ENCODE measurements at places on chromosomes 1 and 21.

GRCh38 chr1:172699695-172700227 is 40.9 kb downstream of the FASLG start:
- H3K4me1 ChIP-seq = no peaks in the 10 kb centered on the region
- no peaks in the 10 kb centered on the region for H3K27me3 ChIP-seq
- no peak overlapping the region for H3K27ac ChIP-seq
- no peak overlapping the region for H3K4me3 ChIP-seq
- no peak for DNase-seq
- H3K36me3 ChIP-seq = no peaks in the 10 kb centered on the region

DNA sequence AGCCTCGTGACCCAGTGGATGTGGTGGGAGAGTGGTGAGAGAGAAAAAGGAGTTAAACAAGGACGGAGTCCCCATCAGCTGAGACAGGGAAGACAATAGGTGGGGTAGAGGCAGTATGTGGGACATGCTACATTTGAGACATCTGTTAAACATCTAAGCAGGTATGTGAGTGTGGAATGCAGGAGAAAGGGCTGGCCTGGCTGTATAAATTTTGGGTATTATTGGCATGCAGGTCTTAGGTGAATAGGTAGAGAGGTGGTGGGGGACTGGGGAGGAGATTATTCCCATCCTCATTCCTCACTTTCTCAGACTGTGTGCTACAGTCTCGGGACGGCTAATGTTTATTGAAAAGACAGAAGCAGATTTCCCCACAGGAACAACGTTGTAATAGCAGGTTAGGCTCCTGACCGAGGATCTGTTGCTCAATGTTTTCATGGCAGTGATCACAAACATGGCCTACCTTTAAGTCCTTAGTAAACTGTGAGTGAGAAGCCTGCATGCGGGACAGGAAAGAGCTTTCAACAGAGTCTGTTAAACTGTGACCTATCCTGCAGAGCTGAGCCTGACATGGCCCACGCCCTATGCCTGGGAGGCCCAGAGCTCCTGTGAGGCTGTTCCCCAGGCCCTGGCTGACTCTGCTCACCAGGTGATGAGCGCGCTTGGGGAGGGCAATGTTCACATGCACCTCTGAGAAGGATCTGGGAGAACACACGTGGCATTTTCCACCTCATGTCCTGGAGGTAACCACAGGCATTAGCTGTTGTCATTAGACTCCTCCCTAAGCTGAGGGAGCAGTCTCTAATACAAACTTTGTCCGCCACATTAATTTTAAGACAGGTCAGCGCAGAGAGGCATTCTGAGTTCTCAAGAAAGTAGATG is 16.5 kb downstream of the VSIG8 start:
- no peaks in the 10 kb centered on the region for H3K4me1 ChIP-seq
- no peak overlapping the region for H3K4me3 ChIP-seq
- no peaks in the 10 kb centered on the region for H3K36me3 ChIP-seq
- H3K27ac ChIP-seq = no peak overlapping the region
- no peaks in the 10 kb centered on the region for H3K27me3 ChIP-seq

GRCh38 chr1:213821175-213821942 is 166.4 kb upstream of the PROX1 start:
- no peaks in the 10 kb centered on the region for H3K36me3 ChIP-seq
- no peaks in the 10 kb centered on the region for H3K4me1 ChIP-seq
- H3K4me3 ChIP-seq = no peak overlapping the region
- no peaks in the 10 kb centered on the region for H3K27me3 ChIP-seq

- no peaks in the 10 kb centered on the region for H3K36me3 ChIP-seq
- no peak overlapping the region for H3K27ac ChIP-seq
- no peaks in the 10 kb centered on the region for H3K4me1 ChIP-seq
- H3K27me3 ChIP-seq = no peaks in the 10 kb centered on the region
- DNase-seq = no peak
- no peak overlapping the region for H3K4me3 ChIP-seq
Measured at GRCh38 chr1:5721634-5722215, 270.5 kb downstream of the NPHP4 start.

- no peak for DNase-seq
- no peak overlapping the region for H3K27ac ChIP-seq
- no peaks in the 10 kb centered on the region for H3K36me3 ChIP-seq
- no peaks in the 10 kb centered on the region for H3K4me1 ChIP-seq
Measured at GRCh38 chr1:160949881-160950280, 4.7 kb downstream of the ITLN2 start.

GRCh38 chr1:79976287-79976686 is 969.8 kb upstream of the ADGRL4 start:
- H3K4me3 ChIP-seq = no peak overlapping the region
- H3K27me3 ChIP-seq = no peaks in the 10 kb centered on the region
- H3K4me1 ChIP-seq = no peaks in the 10 kb centered on the region
- no peaks in the 10 kb centered on the region for H3K36me3 ChIP-seq
- H3K27ac ChIP-seq = no peak overlapping the region

DNA sequence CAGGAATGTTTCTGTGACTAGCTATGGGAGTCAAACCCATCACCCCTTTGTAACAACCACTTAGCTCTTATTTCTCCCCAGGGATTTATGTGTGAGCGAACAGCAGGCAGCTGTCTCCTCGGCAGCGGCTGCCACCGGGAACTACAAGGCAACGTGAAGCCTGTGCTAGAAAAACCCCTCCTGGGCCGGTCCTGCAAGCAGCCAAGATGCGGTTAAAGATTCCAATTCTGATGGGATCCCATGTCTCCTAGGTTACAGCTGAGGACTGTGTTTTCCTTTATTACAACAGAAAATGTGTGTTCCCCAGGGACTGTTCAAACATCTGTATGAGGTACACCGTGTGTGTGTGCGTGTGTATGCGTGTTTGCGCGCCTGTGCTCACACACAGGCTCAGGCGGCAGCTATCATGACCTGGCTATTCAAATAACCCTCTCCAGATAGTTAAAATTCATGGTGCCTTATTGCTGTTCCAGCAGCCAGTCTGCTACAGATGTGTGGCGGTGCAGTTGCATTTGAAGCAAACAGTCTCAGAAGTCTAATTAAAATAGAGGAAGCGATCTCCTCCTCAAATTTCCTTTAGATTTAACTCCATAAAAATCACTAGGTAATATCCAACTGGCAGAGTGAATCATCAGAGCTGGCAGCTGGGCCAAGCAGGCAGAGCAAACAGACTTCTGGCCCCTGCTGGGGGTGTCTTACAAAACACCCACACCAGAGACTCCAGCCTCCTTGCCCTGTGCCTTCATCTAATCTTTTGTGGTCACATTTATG is 68.0 kb downstream of the LMX1A start:
- H3K27me3 ChIP-seq = no peaks in the 10 kb centered on the region
- DNase-seq = no peak
- H3K36me3 ChIP-seq = no peaks in the 10 kb centered on the region
- H3K4me3 ChIP-seq = no peak overlapping the region

GRCh38 chr1:109432336-109432735 is 6.1 kb upstream of the PSMA5 start:
- H3K4me1 ChIP-seq = no peaks in the 10 kb centered on the region
- H3K27me3 ChIP-seq = no peaks in the 10 kb centered on the region
- H3K4me3 ChIP-seq = no peak overlapping the region

DNA sequence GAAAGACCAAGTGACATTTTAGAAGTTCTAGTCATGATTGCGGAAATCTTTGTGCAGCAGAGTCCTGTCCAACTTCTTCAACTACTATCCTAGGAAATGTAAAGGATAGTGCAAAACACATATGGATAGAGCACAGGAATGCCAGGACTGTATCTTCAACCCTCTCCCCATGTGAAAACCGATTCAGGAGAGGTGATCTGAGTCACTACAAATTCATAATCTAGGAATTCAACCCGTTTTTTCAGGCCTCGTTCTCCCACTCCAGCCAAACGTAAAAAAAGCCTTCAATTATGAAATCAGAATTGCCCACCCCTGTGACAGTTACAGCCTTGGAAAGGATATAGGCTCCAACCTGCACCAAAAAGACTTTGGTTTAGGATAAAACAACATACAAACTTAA is 52.9 kb upstream of the RGS1 start:
- H3K27ac ChIP-seq = no peak overlapping the region
- DNase-seq = no peak
- H3K4me3 ChIP-seq = no peak overlapping the region

GRCh38 chr1:172960019-172960418 is 90.7 kb downstream of the TNFSF18 start:
- no peaks in the 10 kb centered on the region for H3K36me3 ChIP-seq
- H3K27me3 ChIP-seq = no peaks in the 10 kb centered on the region
- no peak overlapping the region for H3K4me3 ChIP-seq
- peaks cover 3% of the 10 kb centered on the region for H3K4me1 ChIP-seq
- DNase-seq = no peak

DNA sequence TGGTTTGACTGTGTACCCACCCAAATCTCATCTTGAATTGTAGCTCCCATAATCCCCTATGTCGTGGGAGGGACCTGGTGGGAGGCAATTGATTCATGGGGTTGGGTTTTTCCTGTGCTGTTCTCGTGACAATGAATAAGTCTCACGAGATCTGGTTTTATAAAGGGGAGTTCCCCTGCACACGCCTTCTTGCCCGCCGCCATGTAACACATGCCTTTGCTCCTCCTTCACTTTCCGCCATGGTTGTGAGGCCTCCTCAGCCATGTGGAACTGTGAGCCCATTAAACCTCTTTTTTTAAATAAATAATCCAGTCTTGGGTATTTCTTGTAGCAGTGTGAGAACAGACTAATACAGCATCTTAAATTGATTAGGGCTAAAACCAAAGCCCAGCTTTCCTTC is 22.6 kb upstream of the RERE start:
- no peaks in the 10 kb centered on the region for H3K36me3 ChIP-seq
- H3K4me1 ChIP-seq = no peaks in the 10 kb centered on the region
- no peak overlapping the region for H3K4me3 ChIP-seq
- no peak for DNase-seq

DNA sequence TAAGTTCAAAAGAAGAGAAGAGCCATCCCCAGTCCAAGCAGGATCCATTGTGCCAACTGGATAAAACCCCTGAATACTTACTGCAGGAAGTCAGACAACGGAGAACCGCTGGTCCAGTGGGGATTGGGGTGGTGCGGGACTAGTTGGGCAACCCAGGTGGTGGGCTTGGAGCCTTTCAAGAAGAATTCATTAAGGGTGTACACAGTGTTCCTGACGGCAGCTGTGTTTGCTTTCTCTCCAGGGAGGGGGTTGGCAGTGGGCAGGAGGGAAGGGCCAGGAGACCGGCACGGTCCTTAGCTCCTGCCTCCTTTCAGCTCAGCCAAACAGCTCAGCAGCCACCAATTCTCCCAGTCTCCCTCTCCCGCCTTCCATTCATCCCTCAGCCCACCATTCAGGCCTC is 7.1 kb upstream of the CDK18 start:
- H3K36me3 ChIP-seq = no peaks in the 10 kb centered on the region
- no peaks in the 10 kb centered on the region for H3K4me1 ChIP-seq
- no peak for DNase-seq
- H3K27ac ChIP-seq = no peak overlapping the region

- H3K4me3 ChIP-seq = no peak overlapping the region
- no peaks in the 10 kb centered on the region for H3K27me3 ChIP-seq
- H3K4me1 ChIP-seq = no peaks in the 10 kb centered on the region
- DNase-seq = peak; percentile 7
- H3K36me3 ChIP-seq = no peaks in the 10 kb centered on the region
Measured at GRCh38 chr21:46079352-46080170, 18.4 kb upstream of the COL6A2 start.

DNA sequence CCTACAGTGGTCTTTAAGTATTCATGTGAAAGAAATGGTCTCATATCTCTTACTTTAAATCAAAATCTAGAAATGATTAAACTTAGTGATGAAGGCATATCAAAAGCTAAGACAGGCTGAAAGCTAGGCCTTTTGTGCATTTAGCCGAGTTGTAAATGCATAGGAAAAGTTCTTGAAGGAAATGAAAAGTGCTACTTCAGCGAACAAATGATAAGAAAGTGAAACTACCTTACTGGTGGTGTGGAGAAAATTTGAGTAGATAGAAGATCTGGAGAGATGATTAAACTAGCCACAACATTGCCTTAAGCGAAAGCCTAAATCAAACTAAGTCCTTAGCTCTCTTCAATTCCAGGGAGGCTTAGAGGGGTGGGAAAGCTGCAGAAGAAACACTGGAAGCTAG is 147.6 kb downstream of the DSCAM start:
- H3K27ac ChIP-seq = no peak overlapping the region
- no peak overlapping the region for H3K4me3 ChIP-seq
- no peaks in the 10 kb centered on the region for H3K4me1 ChIP-seq
- no peak for DNase-seq
- no peaks in the 10 kb centered on the region for H3K27me3 ChIP-seq

- H3K4me1 ChIP-seq = no peaks in the 10 kb centered on the region
- no peak for DNase-seq
- no peaks in the 10 kb centered on the region for H3K27me3 ChIP-seq
- H3K27ac ChIP-seq = no peak overlapping the region
- H3K36me3 ChIP-seq = no peaks in the 10 kb centered on the region
Measured at GRCh38 chr1:207882692-207883091, 28.2 kb downstream of the CD34 start.

DNA sequence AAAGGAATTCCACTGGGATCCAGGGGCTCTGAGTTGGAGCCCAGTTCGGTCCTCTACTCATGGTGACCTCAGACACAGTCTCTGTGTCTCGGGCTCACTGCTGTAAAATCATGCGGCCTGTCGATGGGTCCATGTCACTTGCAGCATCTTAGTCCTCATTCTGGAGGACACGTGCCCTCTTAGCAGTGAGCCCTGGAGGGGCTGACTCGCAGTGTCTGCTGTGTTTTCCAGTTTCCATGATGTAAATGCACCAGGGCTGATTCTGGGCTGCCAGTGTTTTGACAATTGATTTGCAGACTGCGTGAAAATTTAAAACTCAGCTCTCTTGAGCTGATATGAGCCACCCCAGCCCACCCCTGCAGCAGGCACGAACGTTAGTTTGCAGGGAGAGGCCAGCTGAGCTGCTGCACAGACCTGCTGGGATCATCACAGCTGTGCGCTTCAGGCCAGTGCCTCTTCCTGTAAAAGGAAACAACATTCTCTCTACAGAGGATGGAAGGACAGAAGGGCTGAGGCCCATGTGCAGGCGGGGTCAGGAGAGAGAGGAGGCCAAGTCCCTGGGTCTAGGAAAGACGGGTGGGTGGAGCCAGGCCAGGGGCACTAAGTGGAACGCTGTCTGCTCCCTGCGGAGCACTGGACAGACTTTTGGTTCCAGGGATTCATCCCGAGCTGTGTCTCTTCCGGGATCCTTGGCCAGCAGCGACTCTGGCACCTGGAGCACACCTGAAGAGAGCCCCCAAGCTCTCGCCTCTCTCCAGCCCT is 42.6 kb downstream of the RSPH1 start:
- no peaks in the 10 kb centered on the region for H3K36me3 ChIP-seq
- no peaks in the 10 kb centered on the region for H3K4me1 ChIP-seq
- no peak overlapping the region for H3K27ac ChIP-seq
- H3K27me3 ChIP-seq = no peaks in the 10 kb centered on the region
- H3K4me3 ChIP-seq = no peak overlapping the region
- DNase-seq = no peak

Data from pancreas (tissue), 10 donors.